Motor neuron (in vitro differentiated cells): ENCODE measurements at places on chromosomes 5 and 9.

DNA sequence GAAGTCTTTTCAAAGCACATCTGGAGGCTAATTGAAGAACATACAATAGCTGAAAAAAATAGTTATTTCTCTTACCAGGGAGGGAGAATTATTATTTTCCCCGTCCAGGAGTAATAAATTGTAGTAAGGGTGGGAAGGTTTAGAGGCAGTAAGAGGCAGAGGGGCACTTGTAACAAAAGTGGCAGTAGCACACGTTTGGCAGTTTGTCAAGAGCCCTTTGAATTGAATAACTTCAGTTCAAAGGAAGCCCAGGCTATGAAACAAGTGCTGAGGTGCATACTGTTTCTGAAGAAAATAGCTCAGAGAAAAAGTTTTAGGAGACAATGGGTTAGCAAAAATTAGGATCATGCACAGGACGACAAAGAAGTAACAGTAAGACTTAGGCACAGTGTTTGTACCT, 451.3 kb downstream of the LRRC70 start:
- no peak for ATAC-seq

GRCh38 chr9:122059955-122060324, 33.2 kb downstream of the TTLL11 start:
- no peak for ATAC-seq

- no peak for ATAC-seq
Observed at GRCh38 chr5:73728493-73729273, 102.7 kb downstream of the ARHGEF28 start.

GRCh38 chr9:87818308-87818707, 64.4 kb upstream of the SPATA31E1 start:
- no peak for ATAC-seq

- ATAC-seq, result no peak
Observed at GRCh38 chr9:126698251-126698650, 84.5 kb downstream of the LMX1B start.

DNA sequence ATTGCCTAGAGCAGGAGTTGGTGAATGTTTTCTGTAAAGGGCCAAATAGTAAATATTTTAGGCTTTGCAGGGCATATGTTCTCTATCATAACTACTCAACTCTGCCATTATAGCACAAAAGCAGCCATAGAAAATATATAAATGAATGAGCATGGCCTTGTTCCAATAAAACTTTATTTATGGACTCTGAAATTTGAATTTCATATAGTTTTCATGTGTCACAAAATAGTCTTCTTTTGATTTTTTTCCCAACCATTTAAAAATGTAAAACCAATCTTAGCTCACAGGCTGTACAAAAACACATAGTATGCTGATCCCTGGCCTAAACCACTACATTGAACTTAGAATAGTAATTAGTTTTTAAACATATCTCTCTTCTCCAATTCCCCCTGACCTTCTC, 179.6 kb downstream of the ZNF462 start:
- ATAC-seq, result no peak

GRCh38 chr5:168768172-168768571, 189.0 kb upstream of the PANK3 start:
- ATAC-seq, result no peak

DNA sequence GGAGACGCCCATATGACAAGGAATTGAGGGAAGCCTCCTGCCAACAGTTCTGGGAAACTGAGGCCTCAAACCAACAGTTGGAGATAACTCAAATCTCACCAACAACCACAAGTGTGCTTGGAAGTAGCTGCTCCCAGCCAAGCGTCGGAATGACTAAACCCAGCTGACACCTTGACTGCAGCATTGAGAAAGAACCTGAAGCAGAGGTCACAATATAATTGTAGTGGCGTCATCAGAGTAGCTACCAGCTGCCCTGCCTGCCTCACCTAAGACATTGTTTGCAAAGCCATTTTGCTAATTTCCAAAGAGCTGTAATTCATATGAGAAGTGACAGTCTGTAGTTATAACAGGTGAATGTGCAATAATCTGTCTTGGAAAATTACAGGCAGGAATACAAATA, 40.8 kb upstream of the ANKRD31 start:
- no peak for ATAC-seq

GRCh38 chr5:115170134-115170928, 623 bp upstream of the TRIM36 start:
- ATAC-seq, result peak; percentile 71

DNA sequence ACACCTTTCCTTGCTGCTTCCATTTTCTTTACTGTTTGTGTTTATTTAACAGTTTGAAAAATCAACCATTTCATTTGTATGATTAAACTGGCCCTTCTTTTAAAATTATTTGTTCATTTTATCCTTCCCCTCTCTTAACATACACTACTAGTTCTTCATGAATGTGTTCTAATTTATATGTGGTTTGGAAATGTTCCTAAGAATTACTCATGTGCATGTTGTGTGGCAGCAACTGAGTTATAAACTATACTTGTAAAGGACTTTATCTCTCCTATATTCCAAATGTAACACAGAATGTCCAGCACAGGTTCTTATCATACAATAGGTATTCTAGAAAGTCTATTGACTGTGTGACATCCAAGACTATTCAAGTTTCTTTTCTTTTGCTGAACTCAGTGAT, 358.2 kb upstream of the MEF2C start:
- ATAC-seq, result no peak
